ENCODE measurements at places on chromosomes 3 and 15.
A peak's percentile ranks its signal among the peaks of the same experiment; 100 is the strongest.

- no peak for DNase-seq
Measured at GRCh38 chr15:100043068-100043641, 298.6 kb downstream of the ADAMTS17 start.

GRCh38 chr3:71384837-71385716 lies 198.5 kb downstream of the FOXP1 start:
- peak; percentile 69 for DNase-seq

DNA sequence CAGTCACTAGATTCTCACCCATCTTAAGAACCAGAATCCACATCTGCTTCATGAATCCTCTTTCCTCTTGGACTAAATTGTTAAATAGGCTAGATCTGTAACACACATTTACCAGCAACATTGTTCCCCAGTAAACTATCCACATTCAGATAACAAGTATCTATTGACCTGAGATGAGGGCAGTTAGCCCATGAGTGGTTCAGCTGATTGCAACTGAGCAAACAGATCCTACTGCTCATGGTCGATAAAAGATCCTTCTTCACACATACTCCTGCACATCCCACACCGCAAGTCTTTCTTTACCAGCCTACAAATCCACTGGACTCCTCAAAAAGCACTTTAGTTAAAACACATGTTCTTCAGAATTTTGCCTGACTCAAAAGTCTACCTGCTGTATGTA lies 59.2 kb downstream of the UACA start:
- DNase-seq: no peak

DNA sequence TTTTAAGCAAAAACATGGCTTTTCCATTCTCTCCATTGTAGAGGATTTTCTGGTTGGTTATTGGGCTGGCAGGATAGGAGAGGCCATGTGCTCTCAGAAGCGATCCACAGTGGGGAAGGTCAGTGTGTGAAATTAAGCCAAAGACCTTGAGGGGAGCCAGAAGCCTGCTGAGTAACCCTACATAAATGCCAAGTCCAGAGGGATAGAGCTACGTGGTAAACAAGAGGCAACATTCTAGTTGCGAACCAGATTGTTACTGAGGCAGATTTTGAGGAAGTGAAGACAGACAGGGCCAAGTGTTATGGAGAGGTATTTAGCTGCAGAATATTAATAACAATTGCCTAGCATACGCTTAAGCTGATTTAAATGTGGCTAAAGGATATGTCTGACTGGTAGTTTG lies 592.8 kb upstream of the GBE1 start:
- no peak for DNase-seq

- DNase-seq: no peak
Measured at GRCh38 chr15:70669966-70670658, 93.2 kb downstream of the UACA start.

DNA sequence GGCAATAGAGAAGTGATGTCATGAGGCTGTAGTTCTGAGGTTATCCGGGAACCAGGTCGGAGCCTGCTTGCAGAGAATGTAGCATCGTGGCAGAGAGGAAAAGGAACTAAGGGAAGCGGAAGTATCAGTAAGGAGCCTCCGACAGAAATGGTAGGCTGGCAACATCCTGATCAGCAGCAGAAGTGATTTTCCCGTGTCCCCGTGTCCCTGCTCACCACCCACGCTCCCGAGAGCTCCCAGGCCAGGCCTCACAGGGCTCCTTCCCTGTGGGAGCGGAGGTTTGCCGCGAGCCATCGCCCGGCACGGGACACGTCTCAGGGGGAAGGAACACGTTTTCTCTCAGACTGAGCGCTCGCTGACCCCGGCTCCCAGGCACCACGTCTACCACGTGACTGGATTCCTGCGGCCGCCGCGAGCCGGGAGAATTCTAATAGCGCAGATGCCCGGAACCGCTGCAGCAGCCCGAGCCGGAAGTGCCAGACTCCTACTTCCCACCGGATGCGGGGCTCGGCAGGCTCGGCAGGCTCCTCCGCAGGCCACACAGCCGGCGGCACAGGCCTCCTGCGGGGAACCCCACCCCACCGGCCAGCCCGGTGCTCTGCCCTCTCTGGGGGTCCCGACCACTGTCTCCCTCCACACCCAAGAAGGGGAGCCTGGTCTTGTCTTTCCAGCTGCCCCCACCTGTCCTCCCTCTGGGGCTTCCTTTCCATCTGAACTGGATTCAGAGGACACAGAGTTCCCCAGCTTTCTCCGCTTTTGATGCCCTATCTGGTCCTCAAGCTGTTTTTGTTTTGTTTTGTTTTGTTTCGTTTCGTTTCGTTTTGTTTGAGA lies 99.3 kb downstream of the BDH1 start:
- peak; percentile 54 for DNase-seq

GRCh38 chr15:89335298-89336041 lies 846 bp upstream of the POLG start:
- no peak for DNase-seq

DNA sequence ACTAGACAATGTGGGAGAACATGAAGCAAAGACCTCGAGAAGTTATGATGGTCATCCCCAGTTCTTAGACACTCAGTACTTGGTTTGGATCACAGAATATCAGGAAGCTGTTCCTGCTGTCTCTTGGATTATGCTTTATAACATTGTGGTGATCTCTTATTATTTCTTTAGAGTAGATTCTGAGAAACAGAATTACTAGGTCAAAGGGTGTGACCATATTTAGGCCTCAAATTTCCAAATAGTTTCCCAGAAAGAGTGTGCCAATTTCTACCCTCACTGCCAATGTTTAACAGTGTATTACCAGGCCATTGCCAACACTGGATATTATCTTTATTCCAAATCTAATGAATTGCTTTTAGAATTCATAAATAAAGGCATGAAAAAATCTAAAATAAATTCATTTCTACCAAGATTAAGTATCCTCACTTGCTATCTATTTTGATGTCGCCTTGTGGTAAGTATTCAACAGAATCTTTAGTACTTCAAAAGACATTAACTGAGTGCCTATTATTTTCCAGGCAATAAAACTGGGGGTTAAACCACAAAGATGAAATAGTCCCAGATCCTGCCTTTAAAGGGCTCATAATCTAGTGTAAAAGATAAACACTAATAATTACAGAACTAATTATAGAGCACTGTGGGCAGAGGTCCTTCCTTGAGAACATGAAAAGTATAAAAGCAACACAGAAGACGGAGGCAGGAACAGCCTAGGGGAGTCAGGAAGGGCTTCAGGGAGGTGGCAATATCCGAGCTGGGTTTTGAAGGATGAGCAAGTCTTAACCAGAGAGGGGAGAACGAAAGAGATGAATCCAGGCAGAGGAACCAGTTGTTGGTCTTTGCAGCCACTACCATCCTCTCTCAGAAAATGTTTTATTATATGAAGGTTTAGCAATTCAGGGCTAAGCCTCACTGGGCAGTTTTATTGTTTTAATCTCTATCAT lies 86.8 kb downstream of the IGF2BP2 start:
- DNase-seq: no peak

DNA sequence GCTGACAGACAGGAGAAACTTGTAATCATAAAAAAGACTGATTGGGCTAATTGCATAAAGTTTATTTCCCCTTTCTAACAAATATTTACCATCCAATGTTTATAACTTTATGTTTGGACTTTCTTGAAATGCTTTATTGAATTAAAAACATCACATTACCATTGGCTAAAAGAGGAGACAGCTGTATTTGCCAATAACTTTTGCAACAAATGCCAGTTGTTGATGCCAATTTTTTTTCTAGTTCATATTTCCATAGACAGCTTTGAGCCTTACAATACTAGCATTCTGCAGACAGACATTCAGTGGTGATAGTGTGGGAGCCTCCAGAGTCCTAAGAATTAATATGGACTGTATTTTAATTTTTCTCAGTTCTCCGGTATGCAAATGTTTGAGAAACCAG lies 198.4 kb downstream of the ADAMTS17 start:
- DNase-seq: no peak

DNA sequence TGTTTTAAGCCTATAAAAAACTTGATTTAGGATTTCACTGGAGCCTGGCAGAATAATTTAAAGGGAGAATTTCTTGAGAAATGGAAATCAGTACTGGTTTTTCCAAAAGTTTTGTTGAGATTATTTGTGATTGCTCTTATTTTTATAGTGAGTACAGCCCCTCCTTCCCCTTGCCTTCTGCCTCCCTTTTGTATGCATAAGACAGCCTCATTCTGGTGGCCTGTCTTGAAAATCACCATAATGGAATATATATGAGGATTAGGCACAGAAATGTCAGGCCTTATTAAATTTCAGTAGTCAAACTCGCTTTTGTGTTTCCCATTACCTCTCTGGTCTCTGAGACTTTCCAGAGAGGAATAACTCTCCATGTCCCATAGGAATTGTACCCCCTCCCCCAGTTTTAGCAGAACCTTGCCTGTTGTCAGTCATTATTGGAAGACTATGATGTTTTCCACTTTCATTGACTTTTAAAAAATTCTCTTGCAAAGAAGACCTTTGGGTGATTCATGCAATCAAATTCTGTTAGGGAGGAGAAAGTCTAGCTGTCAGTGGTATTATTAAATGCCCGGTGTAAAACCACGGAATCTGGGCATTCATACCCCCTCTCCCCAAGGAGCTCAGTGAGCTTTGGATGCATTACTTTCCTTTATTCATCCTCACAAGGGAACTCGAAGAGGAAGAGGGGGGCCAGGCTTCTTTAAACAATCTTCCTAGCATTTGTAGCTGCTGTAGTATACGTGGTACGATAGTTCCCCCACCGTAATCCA lies 171.6 kb upstream of the TSC22D2 start:
- DNase-seq: no peak

GRCh38 chr15:85619992-85620689 lies 174.6 kb downstream of the KLHL25 start:
- no peak for DNase-seq

DNA sequence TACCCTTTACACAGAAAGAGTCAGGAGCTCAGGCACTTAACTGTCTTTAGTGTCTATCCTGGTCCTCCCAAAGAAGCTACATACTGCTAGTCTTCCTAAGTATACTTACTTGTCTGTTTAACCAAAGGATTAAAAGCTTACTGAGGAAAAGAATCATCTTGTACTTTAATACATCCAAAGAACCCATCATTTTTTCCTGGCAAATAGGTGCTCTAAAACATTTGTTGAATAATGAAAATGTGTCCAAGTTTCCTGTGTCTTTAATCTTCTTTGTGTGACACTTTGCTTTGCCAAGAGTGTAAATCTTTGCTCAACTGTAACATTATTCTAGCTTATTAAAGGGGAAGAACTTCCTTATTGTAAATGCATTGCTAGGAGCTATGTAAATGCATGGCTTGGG lies 519.2 kb downstream of the OTOL1 start:
- DNase-seq: no peak

DNA sequence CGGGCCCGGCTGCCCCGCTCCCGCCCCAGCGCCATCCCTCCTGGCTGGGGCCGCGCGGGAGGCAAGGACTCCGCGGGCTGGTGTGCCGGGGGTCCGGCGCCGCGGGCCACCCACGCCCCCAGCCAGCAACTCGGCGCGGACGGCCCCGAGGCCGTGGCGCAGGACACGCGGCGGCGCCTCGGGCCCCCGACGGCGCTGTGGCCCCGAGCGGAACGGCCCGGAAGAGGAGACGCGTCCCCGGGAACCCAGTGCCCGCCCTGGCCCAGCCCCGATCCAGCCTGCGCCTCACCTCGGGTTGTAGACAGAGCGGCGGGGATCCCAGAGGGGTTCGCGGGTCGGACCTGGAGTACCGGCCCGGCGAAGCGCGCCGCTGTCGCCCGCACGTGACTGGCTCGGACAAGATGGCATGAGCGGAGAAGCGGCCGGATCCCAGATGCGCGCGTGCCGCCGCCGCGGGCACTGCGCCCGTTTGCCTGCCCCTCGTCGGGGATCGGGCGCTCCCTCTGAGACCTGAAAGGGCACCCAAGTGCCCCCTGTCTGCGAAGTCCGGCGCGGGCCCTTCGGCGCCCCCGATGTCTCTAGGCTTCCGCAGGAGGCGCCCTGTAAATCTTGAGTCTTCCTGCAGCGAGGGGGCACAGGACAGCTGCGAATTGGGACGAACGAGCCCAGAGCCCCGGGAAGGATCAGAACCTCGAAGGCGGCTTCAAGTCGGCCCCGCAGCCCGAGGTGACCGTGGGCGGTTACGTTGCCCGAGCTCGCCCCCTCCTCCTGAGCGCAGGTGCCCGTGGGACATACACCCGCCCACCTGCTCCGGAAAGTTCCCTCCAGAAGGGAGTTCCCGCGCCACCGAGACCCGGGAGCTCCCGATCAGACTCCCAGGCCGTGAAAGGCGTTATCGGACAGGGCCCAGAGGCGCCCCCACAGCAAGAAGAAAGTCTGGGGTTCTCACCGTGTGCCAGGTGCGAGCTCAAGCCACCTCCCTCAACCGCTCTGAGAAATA lies 598 bp upstream of the SFMBT1 start:
- peak; percentile 62 for DNase-seq

DNA sequence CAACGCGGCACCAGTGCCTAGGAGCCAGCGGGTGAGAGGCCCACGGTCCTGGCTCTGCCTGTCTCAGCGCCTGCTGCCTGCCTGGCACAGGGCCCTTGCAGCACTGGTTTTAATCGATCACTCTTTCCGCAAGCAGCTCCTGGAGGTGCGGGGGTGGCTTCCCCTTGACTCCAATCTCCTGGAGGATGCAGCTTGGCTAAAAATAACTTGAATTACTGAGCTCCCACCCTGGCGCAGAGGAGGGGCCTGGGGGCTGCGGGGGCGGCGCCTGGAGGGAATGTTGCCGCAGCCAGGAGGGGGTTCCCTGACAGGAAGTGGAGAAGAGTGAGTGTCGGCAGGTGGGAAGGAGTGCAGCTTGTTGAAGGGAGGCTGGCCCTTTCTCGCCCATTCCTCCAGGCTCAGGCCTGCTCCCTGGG lies 9.9 kb upstream of the RPL29 start:
- DNase-seq: no peak

DNA sequence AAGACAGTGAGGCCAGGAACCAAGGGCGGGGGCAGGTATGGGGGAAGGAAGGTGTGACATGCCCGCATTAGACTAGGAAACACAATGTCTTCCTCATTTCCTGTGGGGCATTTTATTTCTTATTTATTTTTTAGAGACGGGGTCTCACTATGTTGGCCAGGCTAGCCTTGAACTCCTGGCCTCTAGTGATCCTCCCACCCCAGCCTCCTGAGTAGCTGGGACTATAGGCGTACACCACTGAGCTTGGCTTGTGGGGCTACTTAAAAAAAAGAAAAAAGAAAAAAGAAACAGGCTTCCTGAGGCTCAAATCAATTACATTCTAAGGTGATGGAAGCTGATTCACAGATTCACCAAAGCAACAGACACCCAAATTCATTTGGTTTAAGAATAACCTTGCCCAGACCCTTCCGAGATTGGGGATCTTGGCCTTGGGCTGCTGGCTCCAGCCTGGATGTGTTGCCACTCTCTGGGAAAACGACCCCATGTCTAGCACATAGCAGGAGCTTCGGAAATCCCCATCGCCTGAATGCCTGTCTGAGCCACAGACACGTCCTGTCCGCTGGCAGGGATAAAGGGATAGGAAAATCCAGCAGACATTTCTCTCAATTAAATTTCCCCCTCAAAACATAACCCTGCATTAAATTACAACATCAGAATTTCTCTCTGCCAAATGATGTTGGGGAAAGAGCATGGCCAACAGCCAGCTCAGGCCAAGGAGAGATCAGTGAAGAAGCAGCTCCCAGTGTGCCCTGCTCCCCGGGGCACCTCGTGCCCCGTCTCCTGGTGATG lies 13.0 kb downstream of the CPN2 start:
- no peak for DNase-seq

GRCh38 chr3:122100591-122101463 lies 45.7 kb downstream of the CD86 start:
- no peak for DNase-seq

Data from spinal cord (tissue), 10 donors.